Activated T-cell treated with anti-CD3 and anti-CD28 coated beads, Interleukin-2, amount 50 U/mL, for 4 hours (primary cell): ENCODE measurements at places on chromosomes 12 and 14. TPM values are rescaled to one million over a fixed set of nuclear protein-coding genes. Genes with fewer than 3 reads are reported as not detected.
A peak's percentile ranks its signal among the peaks of the same experiment; 100 is the strongest.

DNA sequence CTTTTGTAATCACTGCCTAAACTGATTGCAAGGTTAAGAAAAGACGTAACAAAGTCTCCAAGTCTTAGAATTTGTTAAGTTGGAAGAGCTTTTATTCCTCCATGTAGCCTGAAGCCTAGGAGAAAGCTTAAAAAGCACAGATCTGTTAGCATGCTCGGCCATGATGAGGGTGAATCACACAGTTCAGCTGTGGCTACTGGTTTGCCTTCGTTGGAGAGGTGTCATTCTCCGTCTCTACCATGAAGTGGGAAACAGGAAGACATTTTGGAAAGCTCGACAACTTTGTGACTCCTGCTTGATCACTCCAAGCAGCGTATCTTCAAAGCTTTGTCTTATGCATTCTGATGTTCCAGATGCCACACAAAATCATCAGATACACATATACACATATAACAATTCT lies 27.1 kb downstream of the DCP1B start:
- DNase-seq, result no peak

- DNase-seq, result no peak
These were observed 35.6 kb downstream of the PIK3C2G start for GRCh38 chr12:18296909-18297280.

- DNase-seq, result no peak
These were observed 12.1 kb upstream of the SLC38A2 start for GRCh38 chr12:46384451-46385309.

GRCh38 chr14:25308244-25308643 lies 258.3 kb upstream of the STXBP6 start:
- DNase-seq, result no peak

DNA sequence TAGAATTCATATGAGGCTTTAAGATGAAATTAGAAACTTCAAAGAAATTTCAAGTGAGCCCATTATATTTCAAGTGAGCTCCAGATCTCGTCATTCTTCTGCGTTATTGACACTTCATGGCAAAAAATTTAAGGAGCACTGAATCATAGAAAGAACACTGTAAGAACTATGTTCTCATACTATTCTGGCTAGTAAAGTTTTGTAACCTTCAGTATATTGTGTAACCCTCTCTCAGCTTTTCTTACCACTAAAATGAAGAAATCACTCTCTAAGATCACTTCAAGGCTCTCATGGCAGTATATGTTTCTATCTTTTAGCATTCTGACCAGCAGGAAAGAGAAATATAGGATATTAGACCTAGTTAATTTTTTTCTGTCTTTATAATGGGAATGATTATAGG lies 6.3 kb downstream of the GPHN start:
- DNase-seq, result no peak

GRCh38 chr12:7403466-7403865 lies 40.5 kb downstream of the CD163L1 start:
- DNase-seq, result no peak

GRCh38 chr12:27554421-27555186 lies 30.6 kb downstream of the PPFIBP1 start:
- DNase-seq, result no peak

DNA sequence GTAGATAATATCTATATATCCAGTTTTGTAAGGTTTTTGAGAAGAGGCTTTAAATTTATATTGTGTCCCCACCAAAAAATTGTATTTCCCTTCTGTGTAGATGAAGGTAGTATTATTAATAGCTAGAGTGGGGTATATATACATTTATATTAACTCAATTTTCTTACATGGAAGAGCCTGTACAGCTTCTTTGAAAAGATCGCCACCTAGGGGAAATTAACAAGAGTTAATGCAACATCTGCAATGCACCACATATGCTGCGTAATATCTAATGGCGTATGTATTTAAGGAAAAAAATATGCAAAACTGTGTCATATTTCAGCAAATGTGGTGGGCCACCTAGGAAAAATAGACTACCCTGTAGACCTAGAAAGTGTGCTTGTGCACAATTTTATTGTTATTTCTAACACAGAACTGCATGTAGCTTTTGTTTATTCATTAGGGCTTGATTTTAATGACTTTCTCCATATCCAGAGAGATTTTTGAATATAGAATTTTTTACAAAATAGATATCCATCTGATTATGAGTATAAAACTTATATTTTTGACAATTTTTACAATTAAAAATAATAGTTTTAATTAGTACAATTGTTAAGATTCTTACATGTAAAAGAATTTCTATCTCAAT lies 14.0 kb downstream of the CCER1 start:
- DNase-seq, result no peak

DNA sequence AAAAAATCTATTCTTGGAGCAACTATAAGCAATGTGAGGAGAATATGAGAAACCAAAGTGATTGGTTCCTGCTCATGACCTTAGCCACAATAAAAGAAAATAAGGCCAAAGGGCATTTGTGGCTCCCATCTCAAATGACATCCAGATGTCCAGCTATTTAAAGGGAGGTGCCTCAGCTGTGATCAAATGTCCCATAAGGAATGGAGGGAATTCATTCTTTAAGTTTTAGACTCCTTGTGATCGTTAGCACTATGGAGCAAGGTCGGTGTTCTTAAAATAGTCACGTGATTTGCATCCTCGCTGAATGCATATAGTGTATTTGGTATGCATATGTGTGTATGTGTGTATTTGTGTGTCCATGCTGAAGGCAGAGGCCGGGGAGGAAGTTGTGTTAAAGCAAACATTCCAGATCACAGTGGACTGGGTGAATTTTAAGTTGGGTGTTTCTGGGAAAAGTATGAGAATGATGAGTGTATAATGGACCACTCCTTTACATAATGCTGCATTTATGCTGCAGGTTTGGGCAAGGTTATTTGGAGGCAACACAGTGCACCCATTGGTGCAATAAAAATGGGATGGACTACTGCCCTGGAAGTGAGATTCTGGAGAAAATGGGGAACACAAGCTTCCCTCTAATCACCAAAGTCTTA lies 5.6 kb upstream of the E2F7 start:
- no peak for DNase-seq

- no peak for DNase-seq
These were observed 148.8 kb downstream of the SLC38A4 start for GRCh38 chr12:46676797-46677520.

GRCh38 chr12:1670358-1671268 lies 20.3 kb upstream of the ADIPOR2 start:
- no peak for DNase-seq

DNA sequence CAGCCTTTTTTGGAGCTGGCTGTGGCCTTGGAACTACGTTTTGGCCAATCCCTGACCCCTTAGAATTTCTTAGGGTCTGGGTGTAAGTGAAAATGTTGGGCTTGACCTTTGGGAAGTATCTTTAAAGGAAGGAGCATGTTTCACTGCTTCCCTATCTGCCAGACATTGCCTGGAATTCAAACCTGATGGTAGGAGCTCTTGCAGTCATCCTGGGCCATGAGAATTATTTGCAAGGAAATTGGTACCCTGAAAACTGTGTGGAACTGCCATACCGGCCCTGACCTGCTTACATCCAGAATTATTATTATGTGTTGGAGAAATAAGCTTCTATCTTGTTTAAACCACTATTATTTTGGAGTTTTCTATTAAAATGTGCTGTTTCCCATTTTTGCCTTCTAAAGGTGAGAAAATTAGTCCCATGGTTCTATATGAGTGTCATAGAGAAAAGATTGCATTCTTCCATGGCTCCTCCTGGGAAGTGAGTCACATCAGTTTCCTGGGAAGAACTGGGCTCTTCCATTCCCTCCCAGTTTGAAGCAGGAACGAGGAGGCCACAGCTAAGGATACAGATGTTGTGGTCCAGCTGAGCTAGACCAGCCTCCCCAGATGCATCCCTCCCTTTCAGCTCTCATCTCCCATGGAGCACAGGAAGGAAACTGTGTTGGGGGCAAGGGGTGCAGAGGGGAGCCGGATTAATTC lies 9.5 kb upstream of the PGF start:
- no peak for DNase-seq

DNA sequence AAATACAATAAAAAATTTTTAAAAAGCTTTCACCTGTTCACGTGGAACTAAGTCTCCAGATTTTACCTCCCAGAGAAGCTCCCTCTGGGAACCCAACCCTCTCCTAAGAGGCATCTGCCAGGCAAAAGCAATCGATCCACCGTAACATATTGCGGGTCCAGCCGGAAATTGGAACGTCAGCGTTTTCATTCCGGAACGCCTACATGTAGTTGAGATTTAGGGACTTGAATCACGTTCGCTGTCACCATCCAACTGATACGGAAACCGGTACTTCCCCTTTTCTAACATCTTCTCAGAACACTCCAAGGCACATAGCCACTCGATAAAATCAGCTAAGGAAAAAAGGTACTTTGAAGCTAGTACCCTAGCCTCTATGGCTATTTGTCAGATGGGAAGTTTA lies 70.3 kb downstream of the COX16 start:
- peak; percentile 10 for DNase-seq

DNA sequence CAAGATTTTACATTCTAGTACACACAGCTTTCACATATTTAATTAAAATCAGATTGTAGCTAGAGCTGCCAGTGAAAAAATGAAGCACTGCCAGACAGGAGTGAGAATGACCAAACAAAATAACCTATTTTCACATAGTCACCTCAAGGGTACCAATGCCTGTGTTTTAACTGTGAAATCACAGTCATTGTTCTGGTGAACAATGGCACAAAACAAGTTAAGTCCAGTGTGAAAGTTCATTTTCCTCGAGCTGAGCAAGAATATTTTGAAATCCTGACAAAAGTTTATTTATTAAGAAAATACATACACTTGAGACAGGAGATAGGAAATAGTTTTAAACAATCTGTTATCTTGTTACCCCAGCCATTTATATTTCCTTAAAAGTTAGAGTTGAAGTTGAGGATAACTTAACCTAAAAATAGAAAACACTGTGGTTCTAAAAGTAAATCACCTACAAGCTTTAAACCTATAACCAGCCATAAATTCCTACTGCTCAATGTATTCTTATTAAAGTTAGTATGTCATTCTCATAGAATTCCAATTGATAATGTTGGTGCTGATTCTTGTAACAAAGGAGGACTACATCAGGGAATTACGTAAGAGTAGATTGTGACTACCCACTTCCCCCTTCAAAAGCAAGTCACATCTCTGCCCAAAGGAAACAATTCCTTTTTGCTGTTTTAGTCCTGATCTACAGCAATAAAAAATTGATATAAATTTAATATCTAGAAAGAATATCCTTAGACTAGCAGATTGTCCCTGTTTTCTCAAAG lies 15.9 kb downstream of the DENND5B start:
- no peak for DNase-seq

DNA sequence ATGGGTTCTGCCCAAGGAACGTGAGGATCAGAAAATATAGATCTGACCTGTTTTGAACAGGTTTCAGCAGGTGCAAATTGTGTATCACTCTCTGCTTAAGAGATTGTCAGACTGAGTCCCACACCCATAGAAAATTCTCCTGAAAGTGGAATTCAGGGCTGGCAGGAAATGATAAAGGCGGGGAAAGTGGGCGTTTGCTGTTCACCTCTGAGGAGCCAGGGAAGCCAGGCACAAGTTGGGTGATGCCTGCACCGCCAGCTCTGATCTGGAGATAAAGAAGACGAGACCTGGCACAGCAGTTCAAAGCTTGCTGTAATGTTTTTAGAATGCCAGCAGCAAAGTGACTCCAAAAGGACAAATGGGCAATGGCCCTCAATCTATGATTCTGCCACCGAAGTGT lies 356.5 kb upstream of the SOX5 start:
- no peak for DNase-seq

DNA sequence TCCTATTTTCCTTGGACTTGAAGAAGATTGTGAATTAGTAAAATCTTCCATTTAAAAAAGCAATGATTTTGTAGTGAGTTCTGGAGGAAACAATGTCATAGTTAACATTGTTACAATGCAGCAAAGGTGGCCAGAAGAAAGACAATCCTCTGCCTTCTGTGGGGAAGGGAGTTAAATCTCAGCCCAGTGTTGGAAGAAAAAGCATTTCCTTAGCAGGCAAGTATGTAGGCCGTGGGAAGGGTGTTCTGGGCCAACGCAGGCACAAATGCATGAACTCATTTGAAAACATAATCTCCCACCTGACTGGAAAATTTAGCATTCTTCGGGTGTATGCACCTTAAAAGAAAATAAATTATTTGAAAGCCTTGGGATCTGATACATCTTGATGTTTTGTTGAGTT lies 258.6 kb downstream of the ADAMTS20 start:
- no peak for DNase-seq

DNA sequence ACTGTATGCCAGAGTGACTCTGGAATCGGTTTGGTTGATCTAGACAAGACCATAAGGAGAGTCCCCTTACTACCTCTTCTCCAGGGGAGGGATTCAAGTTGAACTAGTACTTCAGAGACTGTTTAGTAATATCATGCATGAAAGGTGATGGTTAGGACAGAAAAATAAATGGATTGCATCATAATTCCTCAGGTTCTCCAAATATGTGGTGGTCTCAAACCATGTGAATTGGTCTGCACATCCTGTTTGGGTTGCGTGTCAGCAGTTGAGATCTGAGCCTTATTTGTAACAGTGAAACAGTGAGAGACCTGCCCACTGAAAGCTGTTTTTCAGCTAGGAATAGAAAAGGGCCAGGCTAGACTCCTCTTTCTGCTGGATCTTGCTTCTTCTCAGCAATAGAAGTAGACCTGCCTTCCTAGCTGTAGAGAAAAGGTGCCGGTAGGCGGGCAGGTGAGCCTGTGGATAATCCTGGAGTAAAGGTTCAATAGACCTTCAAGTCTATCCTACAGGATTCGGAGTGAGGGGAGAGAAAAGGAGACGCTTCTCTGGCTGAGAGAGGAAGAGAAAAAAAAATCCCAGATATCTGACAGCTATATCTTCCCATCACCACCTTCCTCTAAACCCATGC lies 258.5 kb upstream of the E2F7 start:
- no peak for DNase-seq

The KNTC1 gene
- 62.7 TPM for total RNA-seq

The TECPR2 gene
- total RNA-seq, result 6.7 TPM

The CLEC9A gene
- not detected for total RNA-seq

The TMEM132C gene
- total RNA-seq, result not detected

The EEF1AKMT3 gene
- total RNA-seq, result 2.0 TPM

The RIPK3 gene
- total RNA-seq, result 5.9 TPM
